ENCODE measurements at places on chromosomes 12 and 14. TPM values are rescaled to one million over a fixed set of nuclear protein-coding genes. Genes with fewer than 3 reads are reported as not detected.

DNA sequence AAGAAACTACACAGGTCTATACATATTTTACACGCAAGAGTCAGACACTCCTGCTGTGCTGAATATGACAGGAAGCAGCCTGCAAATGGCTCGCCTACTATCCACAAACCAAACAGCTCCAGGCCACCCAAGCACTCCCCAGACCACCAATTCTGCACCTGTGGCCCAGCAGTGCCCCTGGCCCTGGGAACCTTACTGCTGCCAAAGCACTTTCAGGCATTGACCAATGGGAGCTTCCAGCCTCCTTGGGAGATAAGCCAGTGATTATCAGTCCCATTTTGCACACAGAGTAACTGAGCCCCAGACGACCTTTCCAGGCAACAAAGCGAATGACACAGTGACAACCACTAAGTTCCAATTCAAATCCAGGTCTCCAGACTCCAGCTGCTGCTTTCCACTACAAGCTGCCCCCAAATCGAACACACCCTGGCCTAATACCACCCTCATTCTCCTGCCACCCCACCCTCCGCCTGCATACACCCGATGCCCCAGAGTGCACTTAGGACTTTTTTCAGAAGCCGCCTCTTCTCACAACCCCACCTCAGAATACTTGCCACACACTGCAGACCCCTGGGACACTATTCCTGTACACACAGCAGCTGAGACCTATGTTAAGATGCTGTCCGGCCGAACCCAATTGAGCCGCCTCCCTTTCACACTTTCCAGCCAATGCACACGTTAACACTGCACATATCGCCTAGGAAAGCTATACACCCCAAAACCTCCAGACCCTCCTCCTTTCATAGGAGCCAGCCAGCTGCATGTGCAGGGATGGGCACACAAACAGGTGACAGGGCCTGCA is 126.1 kb upstream of the PRMT8 start:
- DNase-seq: no peak

- no peak for DNase-seq
These were observed 155.1 kb downstream of the CEP83 start for GRCh38 chr12:94304566-94305061.

GRCh38 chr12:79375050-79375449 is 315.7 kb downstream of the PAWR start:
- DNase-seq: no peak

DNA sequence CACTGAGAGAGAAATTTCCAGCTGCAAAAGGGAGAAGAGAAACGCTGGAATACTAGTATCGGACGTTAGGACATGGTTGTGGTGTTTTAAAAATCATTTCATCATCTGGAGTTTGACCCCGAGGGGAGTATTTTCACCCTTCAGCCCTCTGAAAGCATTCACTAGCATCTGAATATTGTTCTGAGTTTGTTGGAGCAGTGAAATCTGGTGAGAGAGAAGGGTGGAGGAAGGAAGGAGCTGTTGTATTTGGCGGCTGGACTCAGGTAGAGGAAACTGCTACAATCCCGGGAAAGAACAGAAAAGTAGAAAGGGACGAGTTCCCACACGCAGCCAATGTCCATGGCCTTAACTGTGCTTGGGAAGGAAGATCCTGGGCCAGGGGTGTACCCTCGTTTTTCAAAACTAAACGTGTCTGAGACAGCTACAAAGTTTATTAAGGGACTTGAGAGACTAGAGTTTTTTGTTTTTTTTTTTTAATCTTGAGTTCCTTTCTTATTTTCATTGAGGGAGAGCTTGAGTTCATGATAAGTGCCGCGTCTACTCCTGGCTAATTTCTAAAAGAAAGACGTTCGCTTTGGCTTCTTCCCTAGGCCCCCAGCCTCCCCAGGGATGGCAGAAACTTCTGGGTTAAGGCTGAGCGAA is 896 bp upstream of the CDKN1B start:
- DNase-seq: peak; percentile 56

The FOXJ2 gene
- polyA plus RNA-seq: 22.6 TPM

The STXBP6 gene
- polyA plus RNA-seq: 24.9 TPM

DNA sequence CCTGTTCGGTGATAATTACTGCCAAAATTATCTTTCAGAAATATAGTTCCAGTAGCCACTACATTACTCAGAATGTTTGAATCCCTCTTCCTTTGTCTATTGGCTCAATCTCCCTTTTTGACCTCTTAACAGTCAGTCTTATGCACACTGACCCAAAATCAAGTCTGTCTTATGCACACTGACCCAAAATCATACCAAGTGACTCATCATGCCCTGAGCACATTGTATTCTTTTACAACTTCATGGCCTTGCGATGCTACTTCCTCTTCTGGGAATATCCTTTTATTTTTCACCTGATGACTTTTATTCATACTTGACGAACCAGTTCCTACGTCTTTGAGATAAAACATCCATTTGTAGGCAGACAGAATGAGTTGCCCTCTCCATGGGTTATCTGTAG is 182.3 kb downstream of the NPAS3 start:
- DNase-seq: no peak

DNA sequence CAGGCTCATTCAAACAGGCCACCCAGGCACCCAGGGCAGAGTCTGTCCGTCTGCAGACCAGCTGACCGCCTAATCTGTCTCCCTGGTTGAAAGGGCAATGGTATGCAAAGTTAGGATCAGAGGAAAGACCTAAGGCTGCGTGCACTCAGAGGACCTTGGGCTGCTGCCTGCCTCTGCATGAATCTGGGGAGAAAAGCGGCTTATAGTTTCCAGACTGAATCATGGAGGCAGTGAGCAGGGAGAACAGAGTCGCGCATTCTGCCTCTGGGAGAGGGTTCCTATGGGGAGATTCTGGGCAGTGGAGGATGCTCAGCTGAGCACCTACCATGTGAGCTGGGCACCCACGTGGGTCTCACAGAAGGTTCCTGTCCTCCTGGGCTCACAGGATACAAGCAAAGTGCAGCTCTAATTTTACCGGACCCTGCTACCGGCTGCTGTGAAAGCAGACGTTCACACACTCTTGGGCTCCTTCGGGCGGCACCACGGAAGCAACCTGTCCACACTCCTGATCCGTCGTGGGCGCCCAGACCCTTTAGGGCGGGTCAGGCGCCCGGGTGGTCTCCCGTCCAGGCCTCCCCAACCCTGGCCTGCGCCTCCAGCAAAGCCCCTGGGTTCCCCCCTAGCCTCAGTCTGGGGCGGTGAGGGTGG is 772 bp downstream of the SCARB1 start:
- no peak for DNase-seq

The MYH6 gene
- 3.2 TPM for polyA plus RNA-seq
